Gastrocnemius medialis (tissue), 4 donors: ENCODE measurements at places on chromosomes 2 and 18. TPM values are rescaled to one million over a fixed set of nuclear protein-coding genes. Genes with fewer than 3 reads are reported as not detected.

MAL gene
- total RNA-seq: 0.87 TPM

- DNase-seq: no peak
- no peak overlapping the region for H3K4me3 ChIP-seq
- no peak overlapping the region for H3K27ac ChIP-seq
- H3K36me3 ChIP-seq: no peaks in the 10 kb centered on the region
Observed at GRCh38 chr2:72023678-72024390, 123.8 kb downstream of the CYP26B1 start.

AMER3 gene
- total RNA-seq: not detected

UGT1A5 gene
- total RNA-seq: not detected

DNA sequence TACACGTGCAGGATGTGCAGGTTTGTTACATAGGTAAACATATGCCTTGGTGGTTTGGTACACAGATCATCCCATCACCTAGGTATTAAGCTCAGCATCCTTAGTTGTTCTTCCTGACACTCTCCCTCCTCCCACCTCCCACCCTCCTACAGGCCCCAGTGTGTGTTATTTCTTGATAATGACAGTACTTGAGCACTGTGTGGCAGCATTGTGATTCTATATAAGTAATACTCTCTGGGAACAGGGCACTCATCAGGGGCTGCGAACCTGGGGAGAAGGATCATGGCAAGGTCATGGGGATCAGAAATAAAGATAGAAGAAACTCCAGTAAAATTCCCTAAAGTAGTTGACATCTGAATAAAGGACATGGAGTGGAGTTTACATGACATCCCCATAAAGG, 1256.2 kb upstream of the CRIM1 start:
- H3K4me3 ChIP-seq: no peak overlapping the region
- H3K36me3 ChIP-seq: no peaks in the 10 kb centered on the region
- no peaks in the 10 kb centered on the region for H3K4me1 ChIP-seq
- H3K27me3 ChIP-seq: no peaks in the 10 kb centered on the region
- DNase-seq: no peak
- no peak overlapping the region for H3K27ac ChIP-seq

- no peak for DNase-seq
- no peak overlapping the region for H3K4me3 ChIP-seq
- no peak overlapping the region for H3K27ac ChIP-seq
- no peaks in the 10 kb centered on the region for H3K27me3 ChIP-seq
Observed at GRCh38 chr2:62999905-63000304, 50.7 kb upstream of the OTX1 start.

GRCh38 chr2:71938659-71939587, 208.7 kb downstream of the CYP26B1 start:
- H3K4me1 ChIP-seq: peaks cover 41% of the 10 kb centered on the region
- H3K4me3 ChIP-seq: no peak overlapping the region
- no peak for DNase-seq
- no peaks in the 10 kb centered on the region for H3K27me3 ChIP-seq
- H3K27ac ChIP-seq: peak overlapping the region; percentile 89

DNA sequence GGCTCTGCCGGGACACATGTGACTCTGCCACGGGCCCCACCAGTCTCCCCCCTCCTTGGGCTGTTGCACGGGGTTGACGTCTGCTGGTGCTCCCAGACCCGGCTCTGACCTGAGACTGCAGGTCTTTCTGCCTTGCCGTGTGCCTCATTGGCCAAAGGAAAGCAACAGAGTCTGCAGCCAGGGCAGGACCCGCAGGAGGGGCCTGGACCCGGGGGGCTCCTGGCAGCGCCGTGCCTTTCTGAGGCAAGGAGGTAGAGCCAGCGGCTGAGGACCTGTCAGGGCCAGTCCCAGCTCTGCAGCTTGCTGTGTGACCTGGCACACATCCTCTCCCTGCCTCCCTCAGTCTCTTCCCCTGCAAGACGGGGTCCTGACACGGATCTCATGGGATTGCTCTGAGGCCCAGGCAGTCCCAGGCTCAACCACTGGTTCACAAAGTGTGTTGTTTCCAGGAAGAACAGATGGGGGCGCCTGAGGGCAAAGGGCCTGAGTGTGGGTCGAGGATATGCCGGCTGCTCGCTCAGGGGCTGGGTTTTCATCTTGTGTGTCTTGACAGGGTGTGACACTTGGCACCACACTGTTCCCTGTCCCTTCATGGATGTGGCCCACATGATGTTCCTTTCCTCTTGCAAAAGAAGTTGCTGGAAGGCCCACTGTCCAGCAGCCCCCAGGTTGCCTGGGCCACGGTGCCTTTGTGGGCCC, 9.0 kb downstream of the CAPN10 start:
- no peaks in the 10 kb centered on the region for H3K36me3 ChIP-seq
- no peak for DNase-seq
- H3K27ac ChIP-seq: no peak overlapping the region
- no peak overlapping the region for H3K4me3 ChIP-seq
- no peaks in the 10 kb centered on the region for H3K27me3 ChIP-seq

DNA sequence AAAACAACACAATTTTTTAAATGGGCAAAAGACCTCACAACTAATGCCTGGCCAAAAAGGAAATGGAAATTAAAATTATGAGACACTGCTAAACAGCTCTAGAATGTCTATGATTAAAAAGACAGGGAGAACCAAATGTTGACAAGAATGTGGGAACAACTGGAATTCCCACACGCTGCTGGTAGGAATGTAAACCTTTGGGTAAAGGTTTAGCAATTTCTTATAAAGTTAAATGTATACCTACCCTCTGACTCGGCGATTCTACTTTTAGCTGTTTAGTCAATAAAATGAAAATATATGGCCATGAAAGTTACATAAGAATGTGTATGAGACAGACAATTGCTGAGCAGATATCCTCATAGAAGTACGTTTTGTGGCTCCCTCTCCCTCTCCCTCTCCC, 60.9 kb downstream of the ATF2 start:
- no peak overlapping the region for H3K4me3 ChIP-seq
- DNase-seq: no peak
- H3K4me1 ChIP-seq: no peaks in the 10 kb centered on the region
- peaks cover 29% of the 10 kb centered on the region for H3K36me3 ChIP-seq

DNA sequence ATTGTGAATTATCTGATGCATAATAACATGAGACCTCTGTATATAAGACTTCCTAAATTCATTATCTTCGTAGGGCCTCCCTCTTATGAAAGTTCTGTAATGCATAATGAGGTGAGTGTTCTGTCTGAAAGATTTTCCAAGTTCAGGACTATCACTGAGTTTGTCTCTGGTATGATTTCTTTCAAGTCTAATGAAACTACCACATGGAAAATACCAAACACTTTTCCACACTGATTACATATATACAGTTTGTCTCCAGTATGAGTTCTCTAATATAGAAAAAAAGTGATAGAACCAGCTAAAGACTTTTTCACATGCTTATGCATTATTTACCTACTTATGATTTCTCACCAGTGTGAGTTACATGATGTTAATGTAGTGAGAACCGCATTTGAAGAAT, 34.7 kb downstream of the CTNNA2 start:
- no peak for DNase-seq
- H3K36me3 ChIP-seq: no peaks in the 10 kb centered on the region
- no peaks in the 10 kb centered on the region for H3K4me1 ChIP-seq
- H3K4me3 ChIP-seq: no peak overlapping the region
- H3K27me3 ChIP-seq: no peaks in the 10 kb centered on the region

GRCh38 chr18:11752116-11752911, 63.2 kb downstream of the GNAL start:
- peak overlapping the region; percentile 50 for H3K4me3 ChIP-seq
- peaks cover 3% of the 10 kb centered on the region for H3K4me1 ChIP-seq
- H3K27ac ChIP-seq: no peak overlapping the region
- no peak for DNase-seq
- no peaks in the 10 kb centered on the region for H3K36me3 ChIP-seq

- no peak overlapping the region for H3K4me3 ChIP-seq
- no peaks in the 10 kb centered on the region for H3K36me3 ChIP-seq
- H3K27me3 ChIP-seq: no peaks in the 10 kb centered on the region
- DNase-seq: peak; percentile 55
- peak overlapping the region; percentile 65 for H3K27ac ChIP-seq
Observed at GRCh38 chr2:46062637-46063412, 234.4 kb upstream of the EPAS1 start.

GRCh38 chr2:27561060-27561459, 21.8 kb upstream of the ZNF512 start:
- H3K36me3 ChIP-seq: no peaks in the 10 kb centered on the region
- H3K27ac ChIP-seq: no peak overlapping the region
- no peak for DNase-seq
- no peak overlapping the region for H3K4me3 ChIP-seq
- no peaks in the 10 kb centered on the region for H3K27me3 ChIP-seq

FN1 gene
- 24.8 TPM for total RNA-seq

KLHL14 gene
- total RNA-seq: not detected

- no peaks in the 10 kb centered on the region for H3K36me3 ChIP-seq
- DNase-seq: no peak
- H3K4me3 ChIP-seq: no peak overlapping the region
- no peak overlapping the region for H3K27ac ChIP-seq
Observed at GRCh38 chr2:147408357-147408756, 436.5 kb upstream of the ACVR2A start.

- no peaks in the 10 kb centered on the region for H3K4me1 ChIP-seq
- no peaks in the 10 kb centered on the region for H3K27me3 ChIP-seq
- no peak for DNase-seq
- H3K4me3 ChIP-seq: no peak overlapping the region
- no peak overlapping the region for H3K27ac ChIP-seq
- H3K36me3 ChIP-seq: no peaks in the 10 kb centered on the region
Observed at GRCh38 chr2:230975927-230976326, 20.0 kb upstream of the SPATA3 start.

TEKT4 gene
- not detected for total RNA-seq

DNA sequence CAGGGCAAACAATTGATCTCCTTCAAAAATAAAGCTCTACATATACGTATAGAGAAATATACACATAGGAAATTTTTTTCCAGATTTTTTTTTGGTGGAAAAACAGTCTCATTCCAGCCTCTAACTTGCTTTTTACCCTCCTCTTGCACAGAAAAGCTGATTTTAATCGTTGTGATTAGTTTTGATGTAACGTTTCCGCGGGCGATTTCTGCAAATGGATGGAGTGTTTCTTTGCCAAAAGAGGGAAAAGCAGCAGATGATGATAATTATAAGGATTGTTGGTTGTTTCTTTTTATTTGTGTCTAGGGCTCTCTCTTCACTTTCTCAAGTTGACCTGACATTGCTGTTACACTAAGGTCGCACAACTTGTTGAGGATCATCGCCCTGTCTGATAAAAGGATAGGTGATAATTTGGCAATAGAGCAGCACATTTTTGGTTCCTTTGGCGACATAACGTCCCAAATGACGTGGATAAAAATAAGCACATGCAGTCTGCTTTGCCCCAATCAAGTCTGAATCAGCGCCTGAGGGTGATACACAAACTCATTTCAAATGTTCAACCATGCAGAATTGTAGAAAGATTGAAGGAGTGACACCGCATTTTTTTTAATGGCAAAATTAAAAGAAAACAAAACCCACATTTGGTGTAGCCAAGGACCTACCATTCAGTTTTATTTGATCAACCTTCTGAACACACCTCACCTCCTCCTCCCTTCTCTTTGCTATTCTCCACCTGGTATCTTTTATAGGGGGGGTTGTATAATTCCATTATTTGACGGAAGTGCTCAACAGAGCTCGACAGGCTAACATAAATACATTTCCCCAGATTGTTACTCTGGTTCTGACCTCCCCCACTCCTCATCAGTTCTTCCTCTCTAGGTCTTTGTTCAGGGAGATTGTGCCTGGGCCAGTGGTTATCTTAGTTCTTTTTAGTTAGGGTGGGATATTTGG, 109.6 kb upstream of the KCTD1 start:
- DNase-seq: no peak
- peaks cover 28% of the 10 kb centered on the region for H3K27me3 ChIP-seq
- H3K36me3 ChIP-seq: no peaks in the 10 kb centered on the region
- peak overlapping the region; percentile 43 for H3K27ac ChIP-seq

DNA sequence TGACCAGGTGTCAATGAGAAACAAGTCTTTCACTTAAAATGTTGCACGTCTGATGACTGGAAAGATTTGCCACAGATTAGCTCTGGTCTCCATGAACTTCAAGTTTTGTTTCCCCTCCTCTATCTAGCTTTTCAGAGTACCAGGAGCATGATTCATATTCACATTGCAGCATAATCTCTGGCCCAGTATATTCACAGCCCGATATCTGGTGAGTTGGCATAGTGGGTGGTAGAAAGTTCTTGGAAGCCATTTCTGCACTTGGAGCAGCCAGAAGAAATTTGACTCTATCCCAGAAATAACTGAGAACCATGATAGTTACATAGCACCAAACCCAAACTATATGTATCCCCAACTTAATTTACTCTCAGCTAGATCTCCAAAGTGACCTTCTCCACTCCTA, 503.9 kb downstream of the PID1 start:
- no peak overlapping the region for H3K4me3 ChIP-seq
- H3K27me3 ChIP-seq: no peaks in the 10 kb centered on the region
- peaks cover 5% of the 10 kb centered on the region for H3K4me1 ChIP-seq
- H3K36me3 ChIP-seq: no peaks in the 10 kb centered on the region
- no peak for DNase-seq

CD28 gene
- 0.31 TPM for total RNA-seq

CHST9 gene
- total RNA-seq: not detected

LYPD1 gene
- total RNA-seq: not detected

DNA sequence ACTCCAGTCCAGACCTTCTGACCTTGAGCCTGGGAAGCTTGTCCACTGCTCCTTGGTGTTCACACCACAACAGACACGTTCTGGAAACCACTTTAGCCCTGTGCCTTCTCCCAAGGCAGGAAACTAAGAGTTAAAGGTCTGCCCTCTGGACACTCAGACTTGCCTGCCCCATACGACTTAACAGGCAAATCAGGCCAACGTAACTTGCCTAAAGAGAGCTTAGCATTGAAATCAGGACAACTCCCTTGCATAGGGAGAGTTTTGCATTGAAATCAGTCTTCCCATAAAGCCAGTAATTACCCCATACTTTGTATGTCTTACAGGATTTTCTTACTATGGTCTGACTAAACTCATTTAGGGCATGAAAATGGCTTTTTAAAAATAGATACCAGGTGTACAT, 18.5 kb downstream of the NFE2L2 start:
- H3K27ac ChIP-seq: peak overlapping the region; percentile 83
- peak overlapping the region; percentile 6 for H3K4me3 ChIP-seq
- H3K27me3 ChIP-seq: no peaks in the 10 kb centered on the region
- no peak for DNase-seq
- H3K36me3 ChIP-seq: no peaks in the 10 kb centered on the region

TNFRSF11A gene
- total RNA-seq: not detected
